ENCODE measurements at places on chromosomes 5 and 9.

- DNase-seq: no peak
These were observed 5.4 kb downstream of the GDA start for GRCh38 chr9:72154468-72155285.

GRCh38 chr5:58407042-58407719, 52.7 kb downstream of the PLK2 start:
- DNase-seq: no peak

GRCh38 chr9:124218987-124219461, 38.7 kb upstream of the NEK6 start:
- no peak for DNase-seq

- DNase-seq: no peak
These were observed 96.5 kb upstream of the PALM2AKAP2 start for GRCh38 chr9:109683521-109683920.

- DNase-seq: no peak
These were observed 175.7 kb downstream of the ARHGEF28 start for GRCh38 chr5:73801686-73802085.

GRCh38 chr9:21121079-21121478, 20.6 kb downstream of the IFNW1 start:
- DNase-seq: no peak

GRCh38 chr5:158324236-158324635, 465.3 kb upstream of the CLINT1 start:
- DNase-seq: no peak

GRCh38 chr9:4238522-4238921, 61.3 kb downstream of the GLIS3 start:
- no peak for DNase-seq
